Effector memory CD8-positive, alpha-beta T cell (primary cell): ENCODE measurements at places on chromosomes 6 and 20.

GRCh38 chr20:18272451-18272850, 15.9 kb upstream of the ZNF133 start:
- no peak for DNase-seq

DNA sequence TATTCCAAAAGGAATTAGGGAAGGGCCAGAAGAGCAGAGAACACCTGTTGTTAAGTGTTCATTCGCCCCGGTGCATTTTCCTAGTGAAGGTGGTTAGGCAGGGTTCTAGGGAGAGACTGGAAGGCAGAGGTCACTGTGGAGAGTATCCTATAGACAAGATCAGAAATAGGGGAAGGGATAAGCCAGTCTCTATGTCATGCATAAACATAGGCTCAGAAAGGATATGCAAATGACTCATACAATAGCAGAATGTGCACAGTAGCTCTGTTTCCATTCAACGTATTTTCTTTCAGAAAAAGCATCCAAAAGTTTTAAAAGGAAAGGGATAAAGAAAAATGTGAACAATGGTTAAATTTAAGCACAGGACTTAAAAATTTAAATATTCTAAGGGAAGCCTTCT, 47.4 kb downstream of the BMP6 start:
- no peak for DNase-seq

DNA sequence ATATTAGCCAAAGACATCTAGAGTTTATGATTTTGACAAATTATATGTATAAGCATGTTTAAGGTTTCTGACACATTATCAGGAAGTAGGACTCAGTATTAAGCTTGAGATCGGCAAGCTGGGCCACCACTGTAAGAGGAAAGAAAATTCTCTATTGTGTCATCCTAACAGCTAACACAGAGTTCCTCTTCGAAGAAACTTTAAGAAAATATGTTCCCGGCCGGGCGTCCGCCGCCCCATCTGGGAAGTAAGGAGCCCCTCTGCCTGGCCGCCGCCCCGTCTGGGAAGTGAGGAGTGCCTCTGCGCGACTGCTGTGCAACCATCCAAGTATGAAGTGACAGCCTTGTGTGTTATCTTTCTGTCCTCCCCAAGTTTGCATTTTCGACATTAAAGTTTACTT, 23.0 kb downstream of the USP49 start:
- DNase-seq = no peak

DNA sequence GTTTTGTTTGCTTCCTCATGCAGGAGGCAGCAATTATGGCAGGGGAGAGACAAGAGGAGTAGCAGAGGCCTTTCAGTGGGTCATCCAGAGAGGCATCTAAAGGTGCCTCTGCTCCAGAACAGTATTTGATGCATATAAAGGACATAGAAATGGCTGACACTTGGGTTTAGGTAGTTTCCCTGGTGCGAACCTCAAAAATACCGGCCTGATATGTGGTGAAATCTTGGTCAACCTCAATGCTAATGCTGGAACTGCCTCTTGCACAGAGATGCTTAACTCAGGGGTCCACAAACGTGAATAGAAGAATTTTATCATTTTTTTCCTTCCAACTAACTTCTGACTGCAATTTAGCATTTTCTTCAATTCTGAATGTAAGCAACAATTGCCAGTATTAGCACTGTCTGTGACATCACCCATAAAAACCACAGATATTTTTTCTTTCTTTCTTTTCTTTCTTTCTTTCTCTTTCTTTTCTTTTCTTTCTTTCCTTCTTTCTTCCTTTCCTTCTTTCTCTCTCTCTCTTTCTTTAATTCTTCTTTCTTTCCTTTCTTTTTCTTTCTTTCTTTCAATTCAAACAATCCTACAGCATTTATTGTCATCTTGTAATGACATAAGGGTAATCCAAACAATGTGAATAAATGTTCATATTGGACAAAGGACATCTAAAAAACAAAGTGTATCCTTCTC, 180.0 kb upstream of the UST start:
- peak; percentile 37 for DNase-seq
